ENCODE measurements at places on chromosomes 12 and 14. TPM values are rescaled to one million over a fixed set of nuclear protein-coding genes. Genes with fewer than 3 reads are reported as not detected.

The KICS2 gene
- total RNA-seq: 17.9 TPM

The PA2G4 gene
- total RNA-seq: 204 TPM

GRCh38 chr14:99574099-99574880 lies 29.7 kb downstream of the CCDC85C start:
- H3K27ac ChIP-seq: no peak overlapping the region
- no peak overlapping the region for H3K4me3 ChIP-seq
- DNase-seq: no peak
- H3K27me3 ChIP-seq: no peaks in the 10 kb centered on the region
- H3K4me1 ChIP-seq: peaks cover 69% of the 10 kb centered on the region

DNA sequence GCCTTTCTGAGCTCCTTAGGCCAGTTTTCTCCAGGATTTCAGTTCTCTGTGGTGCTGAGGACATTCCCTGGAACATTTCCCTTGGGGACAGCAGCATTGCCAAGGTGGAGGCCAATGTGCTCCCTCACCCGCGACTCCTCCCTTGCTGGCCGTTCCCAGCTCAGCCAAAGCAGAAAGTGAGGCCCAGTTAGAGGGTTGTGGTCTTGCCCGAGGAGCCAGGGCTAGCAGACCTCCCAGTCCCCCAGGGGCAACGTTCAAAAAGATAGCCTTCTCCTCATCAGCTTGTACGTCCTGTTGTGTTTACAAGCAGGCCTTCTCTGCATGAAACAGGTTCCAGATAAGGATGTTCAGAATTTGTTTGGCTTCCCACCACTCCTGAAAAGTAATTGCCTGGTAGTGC lies 78.4 kb downstream of the SSPN start:
- peak; percentile 23 for DNase-seq
- no peak overlapping the region for H3K4me3 ChIP-seq
- H3K36me3 ChIP-seq: no peaks in the 10 kb centered on the region
- peak overlapping the region; percentile 32 for H3K27ac ChIP-seq

GRCh38 chr14:56002342-56002741 lies 115.9 kb upstream of the PELI2 start:
- H3K4me1 ChIP-seq: no peaks in the 10 kb centered on the region
- H3K36me3 ChIP-seq: no peaks in the 10 kb centered on the region
- DNase-seq: no peak
- H3K4me3 ChIP-seq: no peak overlapping the region

The FLRT2 gene
- 2.2 TPM for total RNA-seq

The RILPL2 gene
- 1.5 TPM for total RNA-seq

The DNAJC22 gene
- total RNA-seq: not detected

DNA sequence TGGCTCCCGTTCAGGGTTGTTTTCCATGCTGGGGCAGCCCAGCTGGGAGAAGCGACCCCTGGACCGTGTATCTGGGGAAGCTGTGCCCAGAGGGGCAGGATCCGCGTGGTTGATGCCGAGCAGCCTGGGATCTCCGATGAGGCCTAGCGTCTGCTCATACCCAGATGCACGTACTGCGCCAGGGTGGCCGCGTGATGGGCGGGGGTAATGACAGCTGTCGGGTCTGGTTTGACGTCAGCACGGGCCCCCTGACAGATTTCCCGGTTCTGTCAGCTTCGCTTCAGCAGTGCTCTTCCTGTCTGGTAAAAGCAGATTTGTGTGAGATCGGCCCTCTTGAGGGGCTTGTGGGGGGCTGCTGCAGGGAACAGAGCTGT lies 147.3 kb downstream of the TSPAN9 start:
- H3K4me3 ChIP-seq: no peak overlapping the region
- H3K27ac ChIP-seq: no peak overlapping the region
- no peaks in the 10 kb centered on the region for H3K36me3 ChIP-seq
- DNase-seq: no peak
- no peaks in the 10 kb centered on the region for H3K27me3 ChIP-seq

DNA sequence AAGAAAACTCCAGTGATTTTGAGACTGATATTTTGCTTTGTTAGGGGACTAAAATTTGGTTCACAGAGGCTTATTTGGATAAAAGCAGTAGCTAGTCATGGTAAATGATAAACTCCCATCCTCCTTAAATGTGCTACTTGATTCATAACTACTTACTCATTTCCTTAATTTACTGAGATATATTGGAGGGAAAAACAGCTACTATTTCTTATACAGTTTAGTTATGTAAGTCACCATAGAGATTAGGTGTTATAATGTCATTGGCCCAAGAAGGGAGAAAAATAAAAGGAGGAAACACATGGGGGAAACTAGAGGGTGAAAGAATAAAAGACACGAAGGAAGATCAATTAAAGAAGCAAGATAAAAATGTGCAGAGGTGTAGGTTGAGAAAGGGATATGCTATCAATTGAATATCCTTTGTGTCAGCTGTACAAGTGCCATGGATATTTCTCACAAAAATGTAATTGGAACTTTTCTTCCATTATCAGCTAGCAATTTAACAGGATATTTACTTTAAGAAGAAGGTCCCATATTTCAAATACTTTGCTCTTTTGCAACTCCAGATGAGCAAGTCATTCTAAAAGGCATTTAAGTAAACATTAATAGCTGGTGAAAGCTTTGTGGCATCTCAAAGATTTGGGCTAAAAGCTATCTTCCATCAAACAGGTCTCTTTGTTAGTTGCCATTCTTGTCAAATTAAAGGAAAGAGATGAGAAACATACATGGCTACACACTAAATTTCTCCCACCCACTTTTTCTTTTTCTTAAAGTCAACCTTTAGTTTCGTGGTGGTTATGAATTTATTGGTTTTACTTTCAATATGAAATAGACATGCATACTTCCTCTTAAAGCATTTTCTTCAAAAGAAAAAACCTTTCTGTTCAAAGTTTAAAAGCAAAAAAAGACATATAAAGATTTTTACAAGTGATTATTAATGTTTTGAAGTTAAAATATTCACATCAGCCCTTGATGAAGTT lies 439.5 kb downstream of the CCER1 start:
- no peaks in the 10 kb centered on the region for H3K36me3 ChIP-seq
- no peaks in the 10 kb centered on the region for H3K4me1 ChIP-seq
- no peak overlapping the region for H3K27ac ChIP-seq
- H3K27me3 ChIP-seq: no peaks in the 10 kb centered on the region
- no peak overlapping the region for H3K4me3 ChIP-seq

The WSCD2 gene
- total RNA-seq: not detected

DNA sequence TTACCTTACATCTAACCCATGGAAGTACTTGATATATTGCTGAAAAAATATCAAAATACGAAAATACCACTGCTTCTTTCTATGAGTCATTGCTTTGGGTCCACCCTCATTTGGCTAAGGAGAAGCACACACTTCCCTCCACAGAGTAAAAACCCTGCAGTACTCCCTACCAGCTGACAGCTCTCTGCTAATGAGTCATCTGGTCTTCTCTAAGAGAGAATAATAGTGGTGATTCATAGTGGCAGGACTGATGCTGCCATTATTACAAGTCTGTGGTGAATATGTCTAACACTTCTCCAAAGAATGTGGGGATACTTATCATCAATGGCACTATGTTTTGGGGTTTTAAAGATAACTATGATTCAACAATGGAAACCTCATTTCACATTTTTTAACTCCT lies 90.7 kb downstream of the PPFIA2 start:
- H3K4me1 ChIP-seq: no peaks in the 10 kb centered on the region
- no peak overlapping the region for H3K4me3 ChIP-seq
- no peak overlapping the region for H3K27ac ChIP-seq

- no peak overlapping the region for H3K27ac ChIP-seq
- H3K4me3 ChIP-seq: no peak overlapping the region
- DNase-seq: no peak
Observed at GRCh38 chr14:95218472-95219193, 61.3 kb upstream of the DICER1 start.

DNA sequence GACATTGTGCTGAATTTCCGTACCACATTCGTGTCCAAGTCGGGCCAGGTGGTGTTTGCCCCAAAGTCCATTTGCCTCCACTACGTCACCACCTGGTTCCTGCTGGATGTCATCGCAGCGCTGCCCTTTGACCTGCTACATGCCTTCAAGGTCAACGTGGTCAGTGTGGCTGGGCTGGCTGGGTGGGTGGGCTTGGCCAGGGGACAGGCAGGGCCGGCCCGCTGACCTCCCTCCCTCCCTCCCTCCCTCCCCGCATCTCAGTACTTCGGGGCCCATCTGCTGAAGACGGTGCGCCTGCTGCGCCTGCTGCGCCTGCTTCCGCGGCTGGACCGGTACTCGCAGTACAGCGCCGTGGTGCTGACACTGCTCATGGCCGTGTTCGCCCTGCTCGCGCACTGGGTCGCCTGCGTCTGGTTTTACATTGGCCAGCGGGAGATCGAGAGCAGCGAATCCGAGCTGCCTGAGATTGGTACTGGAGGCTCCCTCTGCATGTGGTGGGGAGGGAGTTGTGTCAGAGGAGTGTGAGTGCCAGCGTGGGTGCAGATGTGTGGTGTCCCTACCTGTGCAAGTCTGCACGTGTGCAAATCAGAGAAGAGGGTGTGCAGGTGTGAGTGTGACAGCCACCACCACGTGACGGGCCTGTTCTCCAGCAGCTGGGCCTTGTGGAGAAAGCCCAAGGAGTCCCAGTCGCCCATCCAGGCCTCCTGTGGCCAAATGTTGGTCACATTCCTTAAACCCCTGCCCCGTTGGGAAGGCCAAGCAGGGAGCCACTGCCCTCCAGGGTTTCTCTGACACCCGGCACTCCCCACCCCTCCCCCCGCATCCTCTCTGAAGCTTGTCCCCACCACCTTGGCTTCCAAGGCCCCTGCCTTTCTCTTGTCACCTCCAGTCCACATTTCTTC lies 5.3 kb downstream of the KCNH3 start:
- no peaks in the 10 kb centered on the region for H3K36me3 ChIP-seq
- no peak overlapping the region for H3K27ac ChIP-seq
- H3K4me3 ChIP-seq: no peak overlapping the region
- peaks cover 16% of the 10 kb centered on the region for H3K27me3 ChIP-seq
- H3K4me1 ChIP-seq: peaks cover 8% of the 10 kb centered on the region

The AKAP5 gene
- total RNA-seq: 0.07 TPM

The ABCB9 gene
- 1.5 TPM for total RNA-seq

- peaks cover 12% of the 10 kb centered on the region for H3K27me3 ChIP-seq
- no peak for DNase-seq
- H3K4me1 ChIP-seq: peaks cover 2% of the 10 kb centered on the region
- no peak overlapping the region for H3K27ac ChIP-seq
- H3K4me3 ChIP-seq: no peak overlapping the region
- no peaks in the 10 kb centered on the region for H3K36me3 ChIP-seq
Observed at GRCh38 chr14:54350203-54350602, 46.6 kb upstream of the CDKN3 start.

GRCh38 chr12:91239481-91239880 lies 56.9 kb upstream of the DCN start:
- H3K27me3 ChIP-seq: no peaks in the 10 kb centered on the region
- H3K27ac ChIP-seq: peak overlapping the region; percentile 18
- H3K4me1 ChIP-seq: no peaks in the 10 kb centered on the region
- H3K36me3 ChIP-seq: no peaks in the 10 kb centered on the region
- no peak overlapping the region for H3K4me3 ChIP-seq
- DNase-seq: no peak

The TMCC3 gene
- 32.1 TPM for total RNA-seq

The NINJ2 gene
- 97.4 TPM for total RNA-seq

DNA sequence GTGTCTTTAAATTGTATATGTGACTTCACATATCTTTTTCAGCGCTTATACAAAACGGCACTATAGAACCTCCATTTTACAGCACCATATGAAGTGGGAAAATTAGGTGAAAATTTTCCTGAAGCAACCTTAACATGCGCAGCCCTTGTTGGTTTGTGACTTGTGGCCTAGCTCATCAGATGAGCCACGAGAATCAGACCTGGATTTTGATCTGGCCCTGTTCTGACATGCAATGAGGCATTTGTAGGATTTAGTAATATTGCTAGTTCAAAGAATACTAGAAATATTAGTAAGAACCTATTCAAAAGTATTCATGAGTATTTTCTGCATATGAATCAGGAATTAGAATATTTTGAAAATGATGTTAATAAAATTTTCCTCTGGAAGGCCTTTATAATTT lies 2.9 kb downstream of the CDKN1B start:
- DNase-seq: no peak
- H3K4me3 ChIP-seq: peak overlapping the region; percentile 99
- H3K27me3 ChIP-seq: no peaks in the 10 kb centered on the region
- H3K36me3 ChIP-seq: no peaks in the 10 kb centered on the region
- H3K27ac ChIP-seq: peak overlapping the region; percentile 96

DNA sequence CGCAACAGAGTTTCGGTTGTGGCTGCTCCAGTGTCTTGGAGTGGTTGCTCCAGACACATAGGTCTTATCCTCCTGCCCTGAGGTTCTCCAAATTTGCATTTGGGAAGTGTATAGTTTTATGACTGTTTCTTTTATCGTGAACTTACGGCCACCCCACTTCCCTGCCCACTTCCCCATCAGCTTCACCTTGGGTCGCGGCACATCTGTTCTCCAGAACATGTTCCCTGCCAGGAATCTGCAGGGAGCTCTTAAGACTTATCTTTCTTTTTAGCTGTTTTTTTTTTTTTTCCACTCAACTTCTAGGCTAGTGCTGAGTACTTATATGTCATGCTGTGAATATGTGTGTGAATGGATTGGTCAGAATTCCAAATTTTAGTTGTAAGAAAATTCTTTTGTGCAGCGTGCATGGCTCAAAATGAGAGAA lies 75.4 kb downstream of the ETV6 start:
- peak overlapping the region; percentile 74 for H3K27ac ChIP-seq
- peaks cover 30% of the 10 kb centered on the region for H3K4me1 ChIP-seq
- no peaks in the 10 kb centered on the region for H3K36me3 ChIP-seq
- no peak overlapping the region for H3K4me3 ChIP-seq
- DNase-seq: no peak

GRCh38 chr14:79575032-79575431 lies 636.3 kb downstream of the DIO2 start:
- no peak overlapping the region for H3K4me3 ChIP-seq
- no peak for DNase-seq
- peaks cover 8% of the 10 kb centered on the region for H3K4me1 ChIP-seq
- no peaks in the 10 kb centered on the region for H3K36me3 ChIP-seq

The EXOC3L4 gene
- not detected for total RNA-seq
